Forelimb muscle (tissue), 1 donor: ENCODE measurements at places on chromosomes 16 and 17. TPM values are rescaled to one million over a fixed set of nuclear protein-coding genes. Genes with fewer than 3 reads are reported as not detected.

TEX14 gene
- polyA plus RNA-seq = 2.1 TPM

DPEP3 gene
- polyA plus RNA-seq = not detected

COASY gene
- polyA plus RNA-seq = 23.1 TPM

TNFSF12 gene
- polyA plus RNA-seq = 25.8 TPM

PDILT gene
- polyA plus RNA-seq = not detected

POLR3K gene
- 6.7 TPM for polyA plus RNA-seq

CMTM2 gene
- 0.30 TPM for polyA plus RNA-seq
